Smooth muscle cell of the umbilical artery (primary cell): ENCODE measurements at places on chromosomes 1 and 21. TPM values are rescaled to one million over a fixed set of nuclear protein-coding genes. Genes with fewer than 3 reads are reported as not detected.

The TPTE gene
- not detected in 2 replicates for total RNA-seq

The ESPN gene
- 0.05 TPM in 1 of 2 replicates, not detected in the other for total RNA-seq

The ATAD3C gene
- total RNA-seq = 0.09 TPM in 1 of 2 replicates, not detected in the other

The RAB7B gene
- 1.3 and 1.5 TPM in 2 replicates for total RNA-seq

The EXO1 gene
- total RNA-seq = 2.4 and 7.9 TPM in 2 replicates

The CFAP107 gene
- not detected in 2 replicates for total RNA-seq

The NES gene
- 5.0 and 21.8 TPM in 2 replicates for total RNA-seq

The GRHL3 gene
- total RNA-seq = not detected in 2 replicates

The RIMKLA gene
- total RNA-seq = under 0.01 and 0.05 TPM in 2 replicates

The CRYAA gene
- not detected in 2 replicates for total RNA-seq

The PSRC1 gene
- 1.5 and 6.0 TPM in 2 replicates for total RNA-seq

The AADACL4 gene
- not detected in 2 replicates for total RNA-seq

The UBXN10 gene
- not detected in 2 replicates for total RNA-seq
